SHP77 (cell line): ENCODE measurements at places on chromosomes 6 and 20.

DNA sequence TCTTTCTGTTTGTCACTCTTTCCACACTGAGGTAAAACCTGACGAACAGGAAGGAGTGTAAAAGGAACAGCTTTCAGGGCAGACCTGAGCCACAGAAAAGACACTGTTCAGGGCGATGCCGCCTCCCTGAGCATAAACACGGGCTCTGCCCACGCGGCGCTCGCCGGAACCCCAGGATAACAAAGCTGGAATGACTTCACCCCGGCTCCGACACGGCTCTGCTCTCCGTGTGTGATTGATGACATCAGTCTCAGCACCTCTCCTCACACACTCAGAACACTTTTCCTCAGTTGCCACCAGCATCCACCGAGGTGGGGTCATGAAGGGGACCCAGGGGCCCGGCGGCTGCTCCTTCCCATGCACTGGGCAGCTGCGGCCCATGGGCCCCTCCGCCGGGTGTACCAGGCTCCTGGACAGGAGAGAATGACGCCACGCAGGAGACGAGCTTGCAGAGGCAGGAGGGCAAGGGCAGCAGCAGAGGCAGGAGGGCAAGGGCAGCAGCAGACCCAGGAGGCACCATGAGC is 43.6 kb downstream of the DLL1 start:
- no peak for DNase-seq

DNA sequence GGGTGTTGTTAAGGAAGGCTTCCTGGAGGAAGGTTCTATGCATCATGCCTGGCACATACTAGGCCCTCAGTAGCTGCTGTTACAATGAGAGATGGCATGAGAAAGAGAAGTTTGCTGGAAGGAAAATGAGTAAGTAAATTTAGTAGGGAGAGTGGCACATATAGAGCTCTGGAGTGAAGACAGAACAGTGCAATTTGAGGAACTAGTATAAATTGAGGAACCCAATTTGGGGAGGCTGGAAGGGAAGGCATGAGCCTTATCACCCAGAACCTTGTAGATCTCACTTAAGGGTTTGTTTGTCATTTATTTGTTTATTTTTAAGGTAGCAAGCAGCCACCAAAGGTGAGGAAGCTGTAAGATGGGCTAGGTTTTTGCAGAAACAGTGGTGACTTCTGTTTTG is 87.1 kb upstream of the SCGN start:
- no peak for DNase-seq

GRCh38 chr20:9602847-9603183 is 88.4 kb downstream of the LAMP5 start:
- DNase-seq = no peak

DNA sequence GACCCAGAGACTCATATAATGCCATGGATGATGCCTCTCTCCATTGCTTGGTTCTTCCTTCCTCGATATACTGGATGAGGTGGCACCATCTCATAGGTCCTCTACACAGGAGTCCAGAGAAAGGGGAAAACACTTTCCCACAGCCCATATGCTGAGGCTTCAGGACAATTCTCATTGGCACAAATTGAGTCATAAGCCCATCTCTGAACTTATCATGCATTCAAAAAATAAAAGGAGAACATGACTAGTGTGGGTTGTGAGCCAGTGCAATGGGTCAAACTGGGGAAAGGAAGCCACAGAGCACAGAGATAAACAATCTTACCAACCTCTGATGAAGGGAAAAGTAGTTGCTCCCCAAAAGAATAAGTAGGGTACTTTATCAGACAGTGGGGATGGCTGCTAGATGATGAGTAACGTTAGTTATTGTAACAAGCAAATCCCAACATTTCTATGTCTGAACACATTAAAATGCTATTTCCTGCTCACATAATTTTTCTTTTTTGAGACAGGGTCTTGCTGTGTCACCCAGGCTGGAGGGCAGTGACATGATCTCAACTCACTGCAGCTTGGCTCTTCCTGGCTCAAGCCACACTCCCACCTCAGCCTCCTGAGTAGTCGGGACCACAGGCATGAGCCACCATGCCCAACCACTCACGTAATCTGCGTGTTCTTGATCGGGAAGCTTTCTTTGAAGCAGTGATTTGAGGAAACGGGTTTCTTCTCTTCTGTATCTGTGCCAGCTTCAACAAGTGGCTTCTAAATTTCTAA is 27.0 kb downstream of the SOD2 start:
- no peak for DNase-seq

GRCh38 chr20:1085492-1086276 is 32.7 kb upstream of the PSMF1 start:
- DNase-seq = no peak

DNA sequence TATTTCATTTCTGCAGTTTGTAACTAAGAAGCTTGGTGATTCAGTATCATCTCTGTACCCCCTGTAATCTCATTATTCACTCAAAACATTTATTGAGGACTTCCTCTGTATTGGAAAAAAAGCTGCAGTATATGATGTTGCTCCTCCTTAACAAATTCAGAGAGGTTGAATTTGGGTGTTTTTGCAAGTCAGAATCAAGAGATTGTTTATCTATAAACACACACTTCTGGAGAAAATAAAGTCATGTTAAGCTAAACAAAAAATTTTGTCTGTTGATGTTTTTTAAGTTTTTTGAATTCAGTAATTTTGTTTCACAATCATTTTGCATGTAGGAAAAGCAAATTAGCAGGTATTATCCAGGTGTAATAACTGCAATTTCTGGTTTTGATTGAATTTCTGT is 11.4 kb upstream of the RHAG start:
- DNase-seq = no peak

DNA sequence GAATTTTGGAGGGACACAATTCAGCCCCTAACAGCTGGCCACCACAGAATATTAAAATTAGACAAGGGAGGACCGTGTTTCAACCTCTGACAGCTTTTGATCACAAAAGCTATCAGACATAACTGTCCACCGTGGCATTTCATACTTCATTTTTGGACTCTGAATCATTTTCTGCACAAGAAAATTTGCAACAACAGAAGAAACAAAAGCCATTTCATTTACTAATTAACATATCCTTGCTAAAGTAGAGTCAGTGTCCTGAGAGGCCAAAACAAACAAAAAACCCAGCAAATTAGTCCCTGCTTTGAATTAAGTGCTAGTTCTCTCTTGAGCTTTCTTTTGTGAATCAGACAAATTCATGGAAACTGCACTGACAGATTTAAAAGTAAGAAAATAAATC is 17.6 kb upstream of the COL12A1 start:
- DNase-seq = no peak

GRCh38 chr6:148382861-148383260 is 40.2 kb downstream of the SASH1 start:
- DNase-seq = no peak

DNA sequence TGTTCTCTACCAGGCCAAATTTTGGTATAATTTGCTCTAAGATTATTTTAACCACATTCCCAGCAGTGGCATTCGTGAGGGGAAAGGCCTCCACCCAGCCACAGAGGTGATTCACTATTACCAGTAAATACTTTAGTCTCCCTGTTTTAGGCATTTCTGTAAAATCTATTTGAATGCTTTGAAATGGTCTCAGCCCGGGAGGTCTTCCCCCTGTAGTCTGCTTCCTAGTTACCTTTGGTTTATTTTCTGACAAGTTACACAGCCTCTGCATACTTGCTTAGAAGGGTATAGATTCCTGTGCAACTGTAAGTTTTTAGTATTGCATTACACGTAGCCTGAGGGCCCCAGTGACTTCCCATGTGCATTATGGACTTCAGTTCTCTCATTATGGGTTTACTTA is 248.7 kb downstream of the C6orf118 start:
- no peak for DNase-seq

GRCh38 chr6:170007468-170008293 is 256.3 kb downstream of the ERMARD start:
- no peak for DNase-seq

DNA sequence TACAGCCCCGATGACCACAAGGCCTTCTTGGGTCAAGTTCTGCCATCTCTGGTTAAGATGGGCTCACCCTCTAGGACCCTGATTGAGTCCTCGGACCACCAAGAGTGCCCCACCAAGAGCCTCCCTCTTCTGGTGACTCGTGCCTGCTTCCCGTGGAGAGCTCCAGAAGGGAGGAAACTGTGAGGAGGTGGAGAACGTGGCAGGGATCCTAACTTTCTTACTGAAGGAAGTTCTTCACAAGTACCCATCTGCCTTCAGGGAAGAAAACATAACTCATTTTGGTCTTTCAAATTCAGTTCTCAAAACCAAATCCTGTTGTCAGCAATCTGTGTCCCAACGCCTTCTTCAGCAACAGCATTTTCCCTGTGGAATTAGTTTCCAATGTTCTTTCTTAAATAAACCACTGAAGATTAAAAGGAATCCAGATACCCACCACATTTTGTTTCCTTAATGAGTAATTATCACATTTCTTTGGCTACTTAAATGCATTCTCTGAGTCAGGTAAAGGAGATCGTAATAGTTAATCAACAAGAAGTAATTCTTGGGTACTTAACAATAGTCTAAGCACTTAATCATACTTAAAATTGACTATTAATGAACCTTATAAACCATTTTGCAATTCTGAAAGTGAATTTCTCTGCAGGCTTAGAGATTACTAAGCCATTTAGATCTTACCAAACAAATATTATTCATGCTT is 185.8 kb upstream of the SGK1 start:
- DNase-seq = no peak

DNA sequence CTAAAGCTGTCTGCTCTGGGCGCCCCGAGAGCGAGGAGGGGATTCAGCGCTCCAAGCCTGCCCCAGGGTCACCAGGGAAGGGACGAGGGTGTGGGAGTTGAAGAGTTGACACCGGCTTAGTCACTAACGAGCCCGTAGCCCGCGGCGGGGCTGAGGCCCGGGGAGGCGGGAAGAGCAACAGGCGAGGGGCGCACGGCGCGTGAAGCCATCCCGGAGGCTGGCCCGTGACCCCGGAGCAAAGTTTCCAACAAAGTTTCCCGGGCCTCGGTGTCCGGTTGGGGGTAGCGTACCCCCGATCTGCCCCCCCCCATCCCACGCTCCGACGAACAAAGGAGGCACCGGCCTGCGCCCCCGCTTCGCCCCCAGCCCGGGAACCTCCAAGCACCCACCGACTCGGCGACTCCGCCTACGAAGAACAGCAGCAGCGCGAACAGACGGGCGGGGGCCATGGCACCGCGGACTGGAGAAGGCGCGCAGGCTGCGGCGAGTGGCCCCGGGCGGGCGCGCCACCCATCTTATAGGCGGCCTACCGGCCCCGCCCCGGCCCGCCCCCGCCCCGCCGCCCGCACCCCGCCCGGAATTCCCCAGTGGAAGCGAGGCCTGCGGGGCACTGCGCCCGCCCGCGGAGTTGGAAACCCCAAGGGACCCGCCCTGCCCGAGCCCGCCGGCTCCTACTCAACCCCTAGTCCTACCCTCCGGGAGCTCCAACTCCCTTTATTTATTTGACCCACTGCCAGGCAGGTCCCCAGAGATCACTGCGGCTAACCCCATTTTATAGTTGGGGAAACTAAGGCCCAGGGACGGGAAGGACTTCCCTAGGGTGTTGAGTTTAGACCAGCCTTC is at the start of gene SDC4:
TSS of gene SDC4 (minus strand) at position 489 of the 843 bp plus-strand sequence. CDS start at position 449, 40 bp downstream.
- DNase-seq = no peak

DNA sequence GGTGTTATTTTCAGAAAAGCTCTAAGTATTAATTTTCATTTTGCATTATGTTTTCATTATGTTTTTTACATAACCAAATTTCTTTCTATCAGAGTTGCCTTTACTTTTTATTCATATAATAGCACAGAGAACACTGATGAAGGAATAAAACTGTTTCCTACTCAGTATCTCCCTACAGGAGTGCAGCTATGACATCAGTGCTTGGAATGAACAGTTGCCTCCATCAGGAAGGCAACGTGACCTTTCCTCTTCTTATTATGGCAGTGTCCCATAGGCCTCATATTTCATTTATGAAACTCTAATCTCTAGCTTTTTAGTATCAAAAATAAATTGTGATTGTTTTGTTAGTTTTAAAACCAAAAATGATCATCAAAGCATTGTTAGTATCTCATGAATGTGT is 712.8 kb downstream of the CD109 start:
- no peak for DNase-seq

DNA sequence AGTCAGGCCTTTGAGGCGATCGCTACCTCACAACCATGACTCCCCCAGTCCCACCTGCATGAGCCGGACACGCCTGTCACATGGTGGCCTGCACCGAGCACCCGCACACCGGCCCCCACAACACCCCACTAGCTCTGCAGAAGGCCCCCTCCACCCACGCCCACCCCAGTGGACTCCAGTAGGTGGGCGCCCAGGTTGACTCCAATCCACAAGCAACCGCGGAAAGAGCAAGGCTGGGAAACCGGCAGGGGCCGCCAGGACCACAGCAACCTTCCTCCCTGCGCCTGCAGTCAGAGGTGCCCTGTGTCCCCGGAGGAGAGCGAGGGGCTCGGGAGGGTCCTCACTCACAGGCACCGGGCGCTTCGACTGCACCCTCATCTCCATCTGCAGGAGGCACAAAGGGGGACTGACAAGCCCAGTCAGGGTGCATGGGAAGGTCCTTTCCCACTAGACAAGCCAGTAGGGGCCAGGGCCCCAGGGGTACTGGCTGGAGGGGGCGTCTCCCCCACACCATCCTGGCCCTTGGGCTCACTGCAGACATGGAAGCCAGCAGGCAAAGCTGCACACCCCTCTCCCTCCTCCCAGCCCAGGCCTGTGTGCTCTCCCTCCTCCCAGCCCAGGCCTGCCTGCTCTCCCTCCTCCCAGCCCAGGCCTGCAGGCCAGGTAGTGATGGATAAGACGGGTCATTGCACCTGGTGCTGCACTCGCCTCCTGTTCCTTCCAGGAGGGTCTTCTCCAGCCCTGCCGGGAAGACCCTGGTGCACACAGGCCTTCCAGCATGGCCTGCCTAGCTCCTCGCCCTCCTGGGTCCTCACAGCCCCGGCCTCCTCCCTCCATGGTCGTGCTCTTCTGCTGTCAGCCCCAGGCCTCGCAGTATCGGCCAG is 137.2 kb downstream of the DLL1 start:
- DNase-seq = no peak

- no peak for DNase-seq
Observed at GRCh38 chr6:112883095-112883494, 536.0 kb downstream of the RFPL4B start.
